ENCODE measurements at places on chromosomes 2 and 18.

DNA sequence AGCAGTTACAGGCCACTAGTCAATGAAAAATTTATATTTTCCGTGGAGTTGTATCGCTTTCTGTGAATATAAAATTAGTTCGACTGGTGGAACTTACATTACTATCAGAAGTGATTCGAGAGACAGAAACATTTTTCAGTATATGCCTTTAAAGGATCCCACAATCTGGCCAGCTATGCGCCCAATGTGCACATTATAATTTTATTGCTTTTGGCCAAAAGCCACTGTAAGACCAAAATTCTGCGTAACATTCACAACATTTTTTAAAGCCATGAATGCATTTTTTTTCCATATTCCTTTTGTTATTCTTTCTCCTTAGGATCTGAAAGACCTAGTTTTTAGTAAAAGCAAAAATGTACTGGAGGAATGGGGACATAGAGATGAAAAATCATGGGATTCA is 131.0 kb upstream of the CHAC2 start:
- DNase-seq = no peak

DNA sequence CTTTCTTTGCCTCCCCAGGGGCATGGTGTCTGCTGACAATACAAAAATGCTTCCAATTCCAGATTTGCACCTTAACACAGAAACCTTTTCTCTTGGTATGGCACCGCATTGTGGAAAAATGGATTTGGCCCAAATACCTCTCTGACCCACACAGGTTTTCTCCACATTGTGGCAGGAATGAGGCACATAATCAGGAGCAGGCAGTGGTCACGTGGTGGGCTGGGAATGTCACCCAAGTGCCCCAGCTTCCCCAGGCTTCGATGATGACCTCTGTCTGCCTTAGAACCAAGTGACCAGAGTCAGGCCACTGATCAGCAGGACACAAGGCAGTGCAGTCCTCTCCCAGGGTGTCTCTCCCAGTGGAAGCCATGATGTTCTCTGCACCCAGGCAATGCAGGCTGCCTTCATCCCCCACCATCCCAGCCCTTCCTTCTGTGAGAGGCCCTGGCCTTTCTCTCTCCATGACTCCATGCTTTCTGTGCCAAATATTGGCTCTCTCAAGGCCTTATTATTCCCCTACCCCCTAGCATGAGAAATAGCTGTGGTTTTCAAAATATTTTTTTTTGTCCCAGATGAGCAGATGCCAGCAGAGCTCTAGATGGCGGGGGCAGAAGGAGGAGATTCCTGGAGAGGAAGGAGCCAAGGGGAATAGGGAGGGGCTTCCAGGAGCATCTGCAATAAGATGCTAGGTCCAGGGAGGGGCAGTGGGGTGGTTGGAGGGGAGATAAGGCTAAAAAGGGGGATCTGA is 198.9 kb downstream of the ACKR3 start:
- DNase-seq = no peak

GRCh38 chr2:64336171-64336570 is 117.8 kb upstream of the LGALSL start:
- DNase-seq = no peak

DNA sequence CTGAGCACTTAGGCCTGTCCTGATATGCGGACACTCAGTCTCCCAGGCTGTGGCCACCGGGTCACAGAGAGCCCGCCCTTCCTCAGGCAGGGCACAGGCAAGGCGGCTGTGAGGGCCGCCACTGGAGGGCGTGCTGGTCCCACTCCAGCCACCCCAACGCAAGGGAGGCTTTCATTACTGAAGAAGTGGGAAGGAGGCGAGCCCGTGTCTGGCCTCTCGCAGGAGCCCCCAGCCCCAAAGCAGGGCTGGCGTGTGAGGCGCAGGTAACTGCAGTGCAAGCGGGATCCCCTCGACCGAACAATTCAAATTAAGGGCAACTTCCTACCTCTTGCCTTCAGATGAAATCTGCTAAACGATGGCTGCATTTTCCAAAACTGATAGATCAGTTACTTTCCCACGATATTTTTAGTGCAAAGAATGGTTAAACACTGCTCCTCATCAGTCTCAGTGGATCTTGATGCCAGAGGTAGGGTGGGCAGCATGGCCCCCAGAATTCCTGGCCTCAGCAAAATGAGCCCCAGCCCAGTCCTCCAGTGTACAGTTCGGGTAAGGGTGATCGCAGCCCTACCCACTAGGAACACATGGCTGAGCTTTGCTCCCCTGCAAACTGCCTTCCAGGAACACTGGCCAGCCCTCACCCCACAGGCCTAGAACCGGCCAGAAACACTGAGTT is 97.2 kb downstream of the SEPTIN10 start:
- peak; percentile 68 for DNase-seq

- no peak for DNase-seq
Observed at GRCh38 chr18:10164271-10165071, 250.7 kb downstream of the VAPA start.

DNA sequence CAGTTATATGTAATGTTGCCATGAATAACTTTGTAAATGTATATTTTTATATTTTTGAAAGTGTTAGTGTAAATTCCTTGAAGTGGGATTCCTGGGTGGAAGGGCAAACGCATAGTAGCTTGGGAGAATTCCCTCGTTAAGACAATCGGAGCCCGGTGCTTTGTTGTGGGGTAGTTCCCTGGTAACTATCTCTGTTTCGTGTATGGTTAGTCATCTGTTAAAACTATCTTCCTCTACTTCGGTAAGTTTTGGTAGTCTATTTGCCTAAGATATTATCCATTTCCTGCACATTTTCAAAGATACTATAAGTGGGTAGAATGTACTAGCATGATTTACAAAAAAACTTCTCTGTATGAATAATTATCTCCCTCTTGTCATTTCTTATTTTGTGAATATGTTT is 113.8 kb upstream of the NRXN1 start:
- DNase-seq = no peak

- DNase-seq = no peak
Observed at GRCh38 chr2:53933329-53933728, 37.5 kb downstream of the PSME4 start.

- DNase-seq = no peak
Observed at GRCh38 chr2:116098049-116098448, 1655.6 kb downstream of the DPP10 start.

GRCh38 chr2:217270485-217271121 is 410.7 kb upstream of the TNP1 start:
- DNase-seq = peak; percentile 19

DNA sequence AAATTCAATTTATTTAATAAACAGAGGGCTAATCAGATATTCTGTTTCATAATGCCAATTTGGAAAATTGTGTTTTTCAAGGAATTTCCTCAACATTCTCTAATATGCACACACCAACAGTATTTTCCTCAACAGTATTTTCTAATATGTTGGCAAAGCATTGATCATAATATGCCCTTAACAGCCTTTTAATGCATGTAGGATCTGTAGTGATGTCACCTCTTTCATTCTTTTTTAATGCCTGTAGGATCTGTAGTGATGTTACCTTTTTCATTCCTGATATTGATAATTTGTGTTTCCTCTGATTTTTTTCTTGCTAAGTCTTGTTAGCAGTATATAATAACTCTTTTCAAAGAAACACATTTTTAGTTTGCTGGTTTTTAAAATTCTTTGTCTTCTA is 15.9 kb downstream of the VWA3B start:
- no peak for DNase-seq

DNA sequence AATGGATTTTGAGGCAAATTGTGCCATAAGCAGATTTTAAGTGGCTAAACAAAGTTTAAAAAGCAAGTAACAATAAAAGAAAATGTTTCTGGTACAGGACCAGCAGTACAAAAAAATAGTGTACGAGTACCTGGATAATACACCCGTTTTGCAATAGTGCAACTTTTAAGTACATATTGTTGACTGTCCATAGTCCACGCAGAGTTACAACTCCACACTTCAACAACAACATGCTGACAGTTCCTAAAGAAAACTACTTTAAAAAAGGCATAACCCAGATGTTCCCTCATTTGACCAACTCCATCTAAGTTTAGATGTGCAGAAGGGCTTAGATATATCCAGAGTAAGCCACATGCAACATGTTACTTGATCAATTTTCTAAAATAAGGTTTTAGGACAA is 5.1 kb upstream of the STPG4 start:
- no peak for DNase-seq

DNA sequence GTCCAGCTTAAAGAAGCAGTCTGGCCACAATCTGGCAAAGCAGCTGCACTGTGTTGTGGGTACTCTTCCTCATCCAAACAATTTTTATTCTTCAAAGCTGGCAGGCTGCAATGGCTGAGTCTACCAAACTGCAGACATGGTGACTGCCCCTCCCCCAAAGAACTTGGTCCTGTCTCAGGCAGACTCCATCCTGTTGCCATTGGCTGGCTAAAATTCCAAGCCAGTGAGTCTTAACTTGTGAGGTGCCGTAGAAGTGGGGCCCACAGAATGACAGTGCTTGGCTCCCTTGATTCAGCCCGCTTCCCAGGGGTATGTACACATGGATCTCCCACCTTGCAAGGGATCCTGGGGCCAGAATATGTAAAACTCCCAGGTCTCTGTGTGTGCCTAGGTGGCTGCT is 14.5 kb upstream of the NXPH2 start:
- no peak for DNase-seq

DNA sequence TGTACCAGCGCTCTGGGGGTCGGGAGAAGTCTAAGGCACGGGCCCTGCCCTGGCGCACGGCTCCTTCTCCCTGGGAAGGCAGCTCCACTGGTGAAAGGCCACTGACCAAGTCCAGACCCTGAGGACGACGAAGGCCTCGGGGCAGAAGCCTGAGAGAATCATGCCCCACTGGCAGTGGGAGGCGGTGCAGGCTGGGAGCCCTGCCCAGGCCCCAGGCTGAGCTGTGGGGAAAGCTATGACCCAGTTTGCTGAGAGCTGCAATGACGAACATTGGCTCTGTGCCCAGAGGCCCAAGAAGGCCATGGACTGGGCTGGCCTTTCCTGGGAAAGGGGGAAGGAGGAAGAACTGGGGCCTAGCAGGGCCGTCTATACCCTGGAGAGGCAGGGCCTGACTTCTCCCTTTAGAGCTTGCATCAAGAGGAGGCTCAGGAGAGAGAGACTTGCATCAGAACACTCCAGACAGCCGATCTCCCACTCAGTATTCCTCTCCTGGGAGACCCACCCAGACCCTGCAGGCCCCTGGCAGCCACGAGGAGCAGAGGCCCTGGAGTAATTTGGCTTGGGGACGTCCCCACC is 32.9 kb downstream of the HS1BP3 start:
- DNase-seq = peak; percentile 98

DNA sequence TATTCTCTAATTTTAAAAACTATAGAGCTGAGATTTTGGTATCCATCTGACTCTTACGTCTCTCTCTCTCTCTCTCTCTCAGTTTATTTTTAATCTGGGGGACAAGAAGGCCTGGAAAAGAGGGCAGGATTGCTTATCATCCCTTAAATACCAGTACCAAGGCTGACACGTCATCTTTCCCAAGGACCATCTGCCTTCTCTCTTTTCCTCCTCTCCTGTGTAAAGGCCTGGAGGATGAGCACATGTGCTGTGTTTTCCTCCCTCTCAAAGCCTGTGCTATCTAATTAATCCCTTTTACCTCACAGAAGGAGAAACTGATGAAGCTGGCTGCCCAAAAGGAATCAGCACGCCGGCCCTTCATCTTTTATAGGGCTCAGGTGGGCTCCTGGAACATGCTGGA is 7.3 kb downstream of the IL37 start:
- DNase-seq = no peak

GRCh38 chr2:39735648-39736047 is 43.4 kb downstream of the THUMPD2 start:
- no peak for DNase-seq

- peak; percentile 54 for DNase-seq
Observed at GRCh38 chr2:240991378-240992263, 6.8 kb upstream of the SNED1 start.
